ENCODE measurements at places on chromosomes 7 and 10.

DNA sequence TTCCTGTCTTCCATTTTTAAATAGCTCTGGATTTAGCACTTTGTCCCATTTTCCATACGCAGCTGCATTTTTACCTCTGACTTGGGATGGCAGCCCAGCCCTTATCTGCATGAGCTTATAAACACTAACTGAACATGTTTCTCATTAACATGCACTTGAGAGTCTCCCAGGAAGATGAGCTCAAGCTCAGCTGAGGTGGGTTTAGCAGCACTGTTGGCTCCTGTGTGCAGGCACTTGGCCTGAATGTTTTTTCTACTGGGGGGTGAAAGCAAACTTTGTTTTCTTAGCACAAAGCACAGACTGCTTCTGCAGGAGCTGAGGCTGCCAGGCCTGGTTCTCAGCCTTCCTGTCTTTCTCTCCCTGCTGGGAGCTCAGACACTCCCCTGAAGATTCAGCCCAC, 1093.6 kb upstream of the AUTS2 start:
- no peak for DNase-seq

GRCh38 chr7:121002-121785, 71.2 kb upstream of the FAM20C start:
- DNase-seq: no peak

DNA sequence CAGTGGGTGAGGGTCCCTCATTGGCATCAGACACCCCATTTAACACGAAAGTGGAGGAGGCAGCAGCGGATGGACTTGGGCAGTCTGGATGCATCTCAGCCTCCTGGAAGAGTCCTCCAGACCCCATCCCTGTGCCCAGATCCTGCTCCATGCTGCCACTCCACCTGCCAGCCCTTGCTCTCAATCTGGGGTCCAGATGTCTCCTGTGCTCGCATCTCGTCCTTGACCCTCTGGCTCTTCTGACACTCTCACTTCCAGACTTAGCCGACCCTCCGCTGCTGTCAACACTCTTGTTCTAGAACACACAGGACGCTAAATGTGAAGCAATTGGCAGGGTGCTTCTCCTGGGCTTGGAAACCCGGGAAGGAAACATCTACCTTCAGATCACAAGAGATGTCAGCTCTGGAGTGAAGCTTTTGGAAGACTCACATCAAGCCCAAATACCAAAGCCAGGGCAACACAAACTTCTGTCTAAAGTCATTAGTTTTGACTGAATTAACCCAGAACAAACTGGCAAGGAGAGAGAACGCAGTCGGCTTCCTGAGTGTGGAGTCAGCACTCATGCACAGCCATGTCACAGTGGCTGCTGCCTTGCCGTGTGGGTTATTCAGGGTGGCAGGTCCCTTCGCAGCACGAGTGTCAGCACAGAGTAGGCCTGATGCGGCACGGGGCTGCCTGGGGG, 379.1 kb downstream of the TCERG1L start:
- no peak for DNase-seq

DNA sequence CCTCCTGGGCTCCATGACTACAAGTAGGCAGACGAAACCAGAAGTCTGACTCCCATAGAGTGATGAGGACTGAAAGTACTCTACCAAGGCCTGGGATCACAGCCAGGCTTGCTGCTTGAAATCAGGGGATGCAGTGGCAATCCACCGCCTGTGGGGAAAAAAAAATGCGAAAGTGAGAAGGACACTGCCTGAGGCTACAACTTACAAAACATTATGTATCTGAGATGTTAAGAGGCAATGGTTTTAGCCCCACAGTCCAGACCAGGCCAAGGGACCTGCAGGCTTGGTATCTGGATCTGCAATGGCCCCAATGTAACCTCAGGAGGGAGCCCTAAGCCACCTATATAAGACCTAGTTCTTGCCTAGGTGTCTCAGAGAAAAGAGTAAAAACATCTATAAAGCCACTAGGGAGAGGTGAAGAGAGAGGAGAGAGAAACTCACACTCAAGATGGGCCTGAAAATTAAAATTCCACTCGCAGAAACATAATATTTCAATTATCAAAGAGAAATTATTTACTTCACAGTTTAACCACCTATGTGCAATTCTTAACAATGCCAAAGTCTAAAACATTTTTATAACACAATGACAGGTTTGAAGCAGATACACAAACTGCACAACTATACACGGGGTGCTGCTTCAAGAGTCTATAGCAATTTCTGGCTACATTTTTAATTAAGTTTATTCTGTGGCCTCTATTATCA, 13.9 kb downstream of the DNAJC1 start:
- DNase-seq: peak; percentile 39

- DNase-seq: no peak
These were observed 15.1 kb downstream of the GATA3 start for GRCh38 chr10:8069627-8070026.

- DNase-seq: no peak
These were observed 254.9 kb downstream of the SNX10 start for GRCh38 chr7:26546508-26547053.

- no peak for DNase-seq
These were observed 4.1 kb downstream of the NEUROD6 start for GRCh38 chr7:31336202-31337001.

DNA sequence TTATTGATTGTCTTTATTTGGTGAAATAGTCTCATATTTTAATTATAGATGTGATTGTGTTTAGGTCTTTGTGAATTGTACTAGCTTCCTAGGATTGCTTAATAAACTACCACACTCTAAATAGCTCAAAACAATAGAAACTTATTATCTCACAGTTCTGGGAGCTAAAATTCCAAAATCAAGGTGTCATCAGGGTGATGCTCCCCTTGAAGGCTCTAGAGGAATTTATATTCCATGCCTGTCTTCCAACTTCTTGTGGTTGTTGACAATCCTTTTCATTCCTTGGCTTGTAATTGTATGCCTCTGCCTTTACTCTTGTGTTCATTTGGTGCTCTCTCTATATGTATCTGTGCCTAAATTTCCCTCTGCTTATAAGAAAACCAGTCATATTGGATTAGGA, 155.3 kb upstream of the AKR1E2 start:
- no peak for DNase-seq

DNA sequence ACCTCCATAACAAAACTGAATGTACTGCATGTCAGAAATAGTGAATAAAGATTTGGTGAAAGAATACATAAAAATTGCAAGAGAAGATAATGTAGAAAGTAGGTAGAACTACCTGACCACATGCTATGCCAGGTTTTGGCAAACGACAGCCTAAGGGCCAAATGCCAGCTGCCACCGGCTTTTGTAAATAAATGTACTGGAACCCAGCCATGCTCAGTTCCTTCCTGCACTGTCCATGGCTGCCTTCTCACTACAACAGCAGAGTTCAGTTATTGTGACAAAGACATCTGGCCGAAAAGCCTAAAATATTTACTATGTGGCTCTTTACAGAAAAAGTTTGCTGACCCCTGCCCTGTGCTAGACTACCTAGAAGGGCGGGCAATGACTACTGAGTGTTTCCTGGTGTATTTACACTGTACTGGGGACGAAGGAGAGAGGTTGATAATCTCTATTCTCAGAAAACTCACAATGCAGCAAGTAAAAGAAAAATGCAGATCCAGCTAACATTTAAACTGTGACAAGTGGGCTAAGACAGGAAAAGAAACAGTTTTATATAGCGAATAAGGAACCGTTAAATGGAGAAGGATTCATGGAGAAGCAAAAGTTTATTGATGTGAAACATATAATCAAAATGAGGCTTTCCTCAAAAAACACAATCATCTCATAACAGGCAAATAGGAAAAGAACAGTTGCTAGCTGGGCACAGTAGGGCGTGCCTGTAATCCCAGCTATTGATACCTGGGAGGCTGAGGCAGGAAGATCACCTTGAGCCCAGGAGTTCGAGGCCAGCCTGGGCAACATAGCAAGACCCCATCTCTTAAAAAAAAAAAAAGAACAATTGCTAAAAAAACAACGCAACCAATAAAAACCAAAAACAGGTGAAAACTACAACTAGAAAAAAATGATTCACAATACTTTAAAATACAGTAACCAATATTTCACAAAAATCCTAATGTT, 13.7 kb downstream of the KIN start:
- DNase-seq: no peak

DNA sequence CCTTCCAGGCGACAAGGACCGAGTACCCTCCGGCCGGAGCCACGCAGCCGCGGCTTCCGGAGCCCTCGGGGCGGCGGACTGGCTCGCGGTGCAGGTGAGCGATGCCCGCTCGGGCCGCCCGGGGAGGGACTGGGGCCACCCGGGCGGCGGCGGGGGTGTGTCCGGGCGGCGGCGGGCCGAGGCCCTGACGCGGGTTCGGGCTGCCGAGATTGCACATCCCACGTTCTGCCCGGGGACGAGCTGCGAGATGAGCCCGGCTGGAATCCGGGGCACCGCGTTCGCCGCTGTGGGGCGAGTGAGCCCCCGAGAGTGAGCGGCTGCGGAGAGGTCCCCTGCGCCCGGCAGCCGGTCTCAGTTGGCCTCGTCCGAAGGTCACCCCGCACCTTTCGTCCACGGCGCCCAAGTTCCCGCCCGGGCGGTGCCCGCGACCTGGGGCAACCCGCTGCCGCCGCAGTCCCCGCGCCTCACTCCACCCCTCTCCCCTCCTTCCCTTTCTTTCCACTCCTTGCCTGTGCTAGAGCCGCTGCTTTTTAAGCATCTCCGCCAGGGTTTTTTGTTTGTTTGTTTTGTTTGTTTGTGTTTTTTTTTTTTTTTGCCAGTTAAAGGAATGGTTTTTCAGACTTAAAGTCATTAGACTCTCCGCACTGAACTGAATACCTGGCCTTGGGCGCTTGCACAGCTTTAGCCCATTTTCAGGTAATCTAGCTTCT, 515 bp downstream of the RALA start:
- no peak for DNase-seq

- DNase-seq: no peak
These were observed 219.3 kb upstream of the TAC1 start for GRCh38 chr7:97512441-97513207.

- DNase-seq: no peak
These were observed 481.0 kb downstream of the GALNT17 start for GRCh38 chr7:71612911-71613310.

All from MV-4-11 (cell line).